ENCODE measurements at places on chromosomes 13 and 19. TPM values are rescaled to one million over a fixed set of nuclear protein-coding genes. Genes with fewer than 3 reads are reported as not detected.

GSX1 gene
- not detected for total RNA-seq

- DNase-seq, result no peak
Measured at GRCh38 chr13:51267622-51268021, 45.4 kb downstream of the FAM124A start.

ITGBL1 gene
- 0.83 TPM for total RNA-seq

DNA sequence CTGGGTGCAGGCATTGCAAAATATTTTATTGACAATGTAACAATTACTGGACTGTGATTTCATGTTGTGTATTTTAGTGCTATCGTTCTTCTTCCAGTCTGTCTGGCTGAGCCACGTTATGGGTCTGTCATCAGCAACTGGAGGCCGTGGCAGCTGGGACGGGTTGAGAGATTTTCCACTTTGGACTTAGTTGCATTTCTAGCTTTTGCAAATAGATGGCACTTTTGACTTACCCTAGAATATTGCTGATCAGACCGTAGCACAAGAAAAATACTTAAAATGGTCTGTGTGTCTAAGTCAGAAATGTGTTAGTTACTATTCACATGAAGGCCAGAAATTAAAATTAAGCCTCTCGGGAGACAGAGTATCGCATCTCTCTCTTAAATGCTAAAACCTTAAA, 211.1 kb downstream of the TEX29 start:
- no peak for DNase-seq

DNA sequence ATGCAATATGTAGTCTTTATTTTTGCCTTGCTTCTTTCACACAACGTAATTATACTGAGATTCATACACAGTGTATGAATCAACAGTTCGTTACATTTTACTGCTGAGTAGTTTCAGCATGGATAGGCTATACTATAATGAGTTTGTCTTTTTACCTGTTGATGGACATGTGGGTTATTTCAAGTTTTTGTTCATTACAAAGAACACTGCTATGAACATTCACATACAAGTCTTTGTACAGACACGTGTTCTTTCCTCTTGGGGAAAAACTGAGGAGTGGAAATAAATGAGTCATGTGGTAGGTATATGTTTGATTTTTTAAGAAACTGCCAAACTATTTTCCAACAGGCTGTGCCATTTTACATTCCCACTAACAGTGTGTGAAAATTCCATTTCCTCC, 35.1 kb downstream of the ENOX1 start:
- DNase-seq, result no peak

OLFM4 gene
- 613 TPM for total RNA-seq

DNA sequence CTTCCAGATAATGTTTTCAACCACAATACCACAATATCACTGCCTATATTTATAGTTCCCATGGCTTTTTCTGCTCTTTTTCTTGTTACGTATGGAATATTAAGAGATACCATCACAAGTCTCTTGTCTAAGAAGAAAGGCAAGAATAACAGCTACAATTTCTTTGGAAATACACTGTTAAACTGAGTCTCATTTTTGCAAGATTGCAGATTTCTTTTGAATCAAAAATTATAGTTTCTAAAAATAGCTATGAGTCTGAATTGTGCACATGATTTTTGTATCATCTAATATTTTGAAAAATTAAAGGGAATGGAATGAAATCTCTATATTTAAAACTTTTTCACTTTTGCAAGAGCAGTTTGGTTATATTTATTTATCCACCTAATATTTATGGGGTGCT, 1120.8 kb downstream of the EFNB2 start:
- no peak for DNase-seq

DNA sequence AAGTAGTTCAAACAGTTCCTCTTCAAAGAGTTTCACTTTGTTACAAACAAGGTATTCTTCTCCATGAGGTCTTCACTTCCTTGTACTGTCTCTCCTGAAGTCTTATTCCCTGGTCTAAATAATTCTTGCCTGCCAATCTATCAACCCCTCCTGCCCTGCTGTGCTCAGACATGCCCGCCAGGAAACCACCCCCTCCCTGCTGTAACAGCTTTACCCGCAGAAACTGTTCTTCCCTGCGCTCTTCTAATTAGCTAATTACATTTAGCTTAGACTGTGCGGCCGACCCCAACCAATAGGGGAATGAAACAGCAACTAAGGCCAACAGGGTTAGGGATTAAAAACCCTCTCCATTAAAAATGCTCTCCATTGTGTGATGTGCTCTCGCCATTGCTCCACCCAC, 46.7 kb downstream of the ZNF846 start:
- DNase-seq, result no peak

ZNF414 gene
- 12.4 TPM for total RNA-seq

DNA sequence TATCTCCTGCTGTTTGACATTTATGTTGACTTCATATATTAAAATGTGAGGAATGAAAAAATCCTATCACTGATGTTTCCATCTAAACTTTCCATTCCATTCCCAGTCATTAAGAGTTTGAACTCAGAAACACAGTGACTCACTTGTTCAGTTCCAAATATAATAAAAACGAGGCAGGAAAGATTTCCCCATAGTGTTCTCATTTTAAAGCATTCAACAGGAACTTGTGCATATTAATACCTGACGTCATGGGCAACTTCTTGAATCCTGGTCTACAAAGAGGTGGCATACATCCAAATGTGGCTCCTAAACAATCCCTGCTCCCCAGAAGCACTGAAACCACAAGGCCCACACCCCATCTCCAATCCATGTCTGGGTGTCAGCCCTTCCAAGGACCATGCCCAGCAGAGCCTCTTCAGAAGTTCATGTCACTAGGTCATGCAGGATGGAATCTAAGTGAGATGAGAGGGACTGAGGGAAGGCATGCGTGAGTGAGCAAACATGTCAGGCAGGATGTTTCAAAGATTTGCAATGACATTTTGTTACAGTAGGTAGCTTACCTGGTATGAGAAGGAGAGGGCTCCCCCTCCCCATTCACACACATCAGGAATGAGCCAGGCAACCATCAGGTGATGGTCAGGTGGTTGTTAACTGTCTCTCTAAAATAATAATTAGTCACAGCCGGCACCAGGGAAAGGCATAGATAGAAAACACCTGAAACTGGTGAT, 9.4 kb upstream of the ERVV-2 start:
- no peak for DNase-seq

ZNF93 gene
- total RNA-seq, result 0.88 TPM

ZNF492 gene
- total RNA-seq, result not detected

TEX29 gene
- not detected for total RNA-seq

- DNase-seq, result no peak
Measured at GRCh38 chr19:2239173-2239572, 2.5 kb downstream of the SF3A2 start.

- DNase-seq, result no peak
Measured at GRCh38 chr19:7426986-7427385, 61.8 kb downstream of the PEX11G start.

OR7D2 gene
- not detected for total RNA-seq

DNA sequence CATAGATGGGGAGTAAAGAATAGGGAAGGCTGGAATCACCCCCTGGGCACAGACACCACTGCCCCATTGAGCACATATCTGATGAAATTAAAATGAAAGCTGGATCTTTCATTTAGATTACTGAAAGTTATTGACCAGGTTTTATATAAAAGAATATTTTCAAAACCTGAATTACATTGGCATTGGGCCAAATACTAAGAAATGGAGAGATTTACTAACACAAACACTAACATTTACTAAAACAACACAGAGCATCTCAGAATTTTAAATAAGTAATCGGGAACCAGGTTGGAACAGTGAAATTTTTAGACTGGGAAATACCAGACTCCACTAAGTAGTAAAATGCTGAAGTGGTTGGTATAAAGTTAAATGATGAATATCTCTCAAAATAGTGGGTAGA, 88.9 kb downstream of the HS6ST3 start:
- no peak for DNase-seq

RNASEH2B gene
- 24.8 TPM for total RNA-seq

EXOSC5 gene
- total RNA-seq, result 5.4 TPM

GRCh38 chr13:32988608-32989289, 27.5 kb upstream of the KL start:
- no peak for DNase-seq

- DNase-seq, result no peak
Measured at GRCh38 chr19:55275851-55276719, 3.8 kb downstream of the HSPBP1 start.

F2RL3 gene
- 3.9 TPM for total RNA-seq

- DNase-seq, result peak; percentile 51
Measured at GRCh38 chr13:19818223-19818842, 35.6 kb upstream of the PSPC1 start.

DNA sequence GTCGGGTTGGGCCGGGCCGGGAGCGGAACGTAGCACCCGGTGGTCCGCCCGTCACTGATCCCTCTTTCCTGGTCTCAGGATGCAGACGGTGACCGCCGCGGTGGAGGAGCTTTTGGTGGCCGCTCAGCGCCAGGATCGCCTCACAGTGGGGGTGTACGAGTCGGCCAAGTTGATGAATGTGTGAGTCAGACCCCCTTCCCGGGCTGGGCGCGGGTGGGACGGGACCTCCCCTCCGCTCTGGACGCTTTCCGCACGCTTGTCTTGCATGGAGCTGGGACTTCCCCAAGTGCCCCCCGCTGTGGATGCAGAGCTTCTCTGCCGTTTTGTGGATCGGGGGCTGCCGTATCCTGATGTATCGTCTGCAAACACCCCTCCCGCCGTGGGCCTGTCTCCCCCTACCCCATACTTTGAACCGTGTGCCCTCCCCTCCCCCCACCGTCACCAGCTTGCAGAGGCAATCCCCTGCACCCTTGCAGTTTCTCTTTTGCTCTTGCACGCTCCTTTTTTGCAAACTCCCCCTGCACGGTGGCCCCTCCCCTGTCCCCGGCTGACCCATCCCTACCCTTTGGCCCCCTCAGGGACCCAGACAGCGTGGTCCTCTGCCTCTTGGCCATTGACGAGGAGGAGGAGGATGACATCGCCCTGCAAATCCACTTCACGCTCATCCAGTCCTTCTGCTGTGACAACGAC, 669 bp downstream of the GADD45B start:
- peak; percentile 73 for DNase-seq

GRCh38 chr13:49936968-49937273, 781 bp upstream of the SPRYD7 start:
- no peak for DNase-seq

- DNase-seq, result no peak
Measured at GRCh38 chr13:106372199-106373155, 163.0 kb downstream of the EFNB2 start.

- DNase-seq, result no peak
Measured at GRCh38 chr13:36520111-36520510, 87.8 kb downstream of the CCNA1 start.

DNA sequence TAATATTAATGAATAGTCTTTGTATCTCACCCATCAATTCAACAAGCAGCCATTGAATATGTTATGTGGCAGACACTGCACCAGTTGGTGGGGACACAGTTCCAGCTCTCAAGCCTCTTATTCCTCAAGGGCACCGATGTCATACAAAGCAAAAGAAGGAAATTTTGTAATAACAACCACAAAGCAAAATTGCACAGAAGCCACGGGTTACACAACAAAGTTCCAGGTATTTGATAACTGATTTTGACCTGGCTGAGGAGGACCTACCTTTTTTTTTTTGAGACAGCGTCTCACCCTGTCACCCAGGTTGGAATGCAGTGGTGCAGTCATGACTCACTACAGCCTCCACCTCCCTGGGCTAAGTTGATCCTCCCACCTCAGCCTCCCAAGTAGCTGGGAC, 266.7 kb downstream of the FOXO1 start:
- no peak for DNase-seq

ZSWIM9 gene
- 7.4 TPM for total RNA-seq

DNA sequence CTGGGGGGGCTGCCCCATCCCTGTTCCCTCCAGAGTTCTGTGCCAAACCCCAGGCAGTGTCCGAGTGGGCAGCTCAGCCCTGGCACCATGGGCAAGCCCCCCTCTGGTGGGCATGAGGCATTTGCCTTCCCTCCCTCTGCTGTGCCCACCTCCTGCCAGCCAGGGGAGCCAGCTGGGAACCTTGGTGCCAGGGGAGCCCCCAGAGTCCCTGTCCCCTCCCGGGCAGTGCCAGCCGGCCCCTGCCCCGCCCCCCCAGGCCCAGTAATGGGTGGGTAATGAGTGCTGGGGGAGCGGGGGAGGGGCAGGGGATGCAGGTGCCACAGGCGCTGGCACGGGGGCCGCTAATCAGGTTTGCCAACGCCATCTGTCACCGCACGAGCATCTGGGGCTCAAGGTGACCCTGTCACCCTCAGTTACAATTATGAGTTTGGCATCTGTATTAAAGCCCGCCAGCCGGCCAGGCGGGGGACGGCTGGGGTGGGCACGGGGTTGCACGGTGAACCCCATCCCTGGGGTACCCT, 5.9 kb downstream of the DAND5 start:
- no peak for DNase-seq

GRCh38 chr13:80047406-80047805, 293.5 kb downstream of the SPRY2 start:
- DNase-seq, result no peak

DNA sequence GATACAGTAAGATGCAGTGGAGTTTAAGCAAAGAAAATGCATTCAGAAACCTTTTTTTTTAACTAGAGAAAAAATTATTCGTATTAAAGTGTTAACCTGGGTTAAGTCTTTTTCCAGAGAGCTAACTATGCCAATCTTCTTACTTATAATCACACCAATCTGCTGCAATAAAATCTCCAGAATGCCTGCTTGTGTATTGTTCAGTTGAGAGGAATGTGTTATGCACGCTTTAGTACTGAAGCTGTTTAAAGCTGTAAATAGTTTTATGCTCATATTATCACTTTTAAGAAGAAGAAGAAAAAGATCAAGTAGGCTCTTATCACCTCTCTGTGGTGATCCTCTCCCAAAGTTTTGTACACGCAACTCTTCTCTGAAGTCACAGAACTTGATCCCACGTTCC, 528.7 kb downstream of the RFC3 start:
- no peak for DNase-seq

Data from Peyer's patch (tissue), 4 donors.